Activated T-helper 1 cell treated with anti-CD3 and anti-CD28 coated beads, Interleukin-2, amount 50 U/mL, for 16 hours (primary cell): ENCODE measurements at places on chromosomes 2 and 18.

GRCh38 chr18:70175216-70175615 lies 30.3 kb downstream of the RTTN start:
- no peak for DNase-seq

DNA sequence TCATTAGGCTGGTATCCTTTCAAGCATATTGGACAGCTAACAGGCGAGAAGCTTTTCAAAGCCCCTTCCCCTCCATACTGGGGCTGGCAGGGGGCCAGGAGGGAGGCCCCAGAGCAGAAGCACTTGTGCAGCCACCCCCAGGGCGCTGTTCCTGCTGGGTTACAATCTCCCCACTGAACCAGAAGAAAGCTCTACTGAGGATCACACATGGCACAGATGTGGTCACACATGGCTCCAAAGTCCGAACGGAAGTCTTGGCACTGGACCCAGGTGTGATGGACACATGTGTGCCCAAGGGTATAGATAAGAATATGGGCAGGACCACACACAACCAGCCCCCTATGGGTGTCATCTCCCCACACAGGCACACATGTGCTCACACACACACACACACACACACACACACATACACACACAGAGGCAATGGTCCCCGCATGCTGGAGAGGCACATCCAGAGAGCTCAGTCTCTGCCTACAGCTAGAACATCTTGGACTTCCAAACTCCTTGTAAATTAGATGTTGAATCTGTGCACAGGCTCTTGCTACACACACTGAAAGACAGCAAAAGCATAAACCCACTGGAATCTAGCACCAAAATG lies 56.4 kb downstream of the TTC32 start:
- DNase-seq = no peak

DNA sequence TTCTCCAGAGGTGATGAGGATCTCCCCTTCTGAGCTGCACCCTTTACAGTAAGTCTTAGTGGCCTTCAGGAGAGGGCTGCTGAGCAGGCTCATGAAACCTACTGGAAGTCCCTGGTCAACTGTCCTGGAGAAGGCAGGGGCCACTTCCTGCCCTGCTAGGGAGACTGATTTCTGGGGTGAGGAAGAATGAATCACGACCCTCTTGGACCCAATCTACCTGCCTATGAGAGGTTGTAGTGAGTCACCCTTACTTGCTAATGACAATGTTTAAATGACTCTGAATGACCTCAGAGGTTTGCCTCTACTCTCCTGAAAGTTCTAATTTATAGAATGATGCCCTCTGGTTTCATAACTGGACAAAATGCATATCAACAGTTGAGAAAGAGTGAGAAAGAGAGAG lies 79.4 kb upstream of the FAM136A start:
- no peak for DNase-seq

- DNase-seq = no peak
Measured at GRCh38 chr2:152740743-152741328, 22.4 kb downstream of the ARL6IP6 start.

DNA sequence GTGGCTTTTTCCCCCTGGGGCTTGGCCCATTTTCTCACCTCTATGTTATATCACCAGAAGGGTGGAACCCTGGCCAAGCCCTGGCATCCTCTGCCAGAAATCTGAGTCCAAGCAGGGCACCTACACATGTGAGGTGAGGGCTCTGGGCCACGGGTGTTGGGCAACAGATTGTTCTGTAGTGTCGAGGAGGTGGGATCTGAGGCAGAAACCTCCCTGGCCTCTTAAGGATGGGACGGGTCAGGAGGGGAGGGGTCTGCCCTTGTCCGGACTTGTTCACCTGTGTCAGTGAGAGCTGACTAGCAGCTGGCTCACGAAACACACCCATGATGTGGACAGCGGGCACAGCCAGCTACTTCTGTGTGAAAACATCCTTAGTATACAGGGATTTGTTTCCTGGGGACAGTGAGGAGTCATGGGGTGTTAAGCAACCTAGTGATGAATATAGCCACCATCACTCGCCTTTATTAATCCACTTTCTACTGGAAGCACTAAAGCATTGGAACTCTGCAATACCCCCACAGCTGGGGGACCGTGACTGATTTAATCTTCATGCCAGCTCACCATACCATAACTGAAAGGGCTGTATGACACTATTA lies 35.6 kb downstream of the EPAS1 start:
- DNase-seq = no peak

DNA sequence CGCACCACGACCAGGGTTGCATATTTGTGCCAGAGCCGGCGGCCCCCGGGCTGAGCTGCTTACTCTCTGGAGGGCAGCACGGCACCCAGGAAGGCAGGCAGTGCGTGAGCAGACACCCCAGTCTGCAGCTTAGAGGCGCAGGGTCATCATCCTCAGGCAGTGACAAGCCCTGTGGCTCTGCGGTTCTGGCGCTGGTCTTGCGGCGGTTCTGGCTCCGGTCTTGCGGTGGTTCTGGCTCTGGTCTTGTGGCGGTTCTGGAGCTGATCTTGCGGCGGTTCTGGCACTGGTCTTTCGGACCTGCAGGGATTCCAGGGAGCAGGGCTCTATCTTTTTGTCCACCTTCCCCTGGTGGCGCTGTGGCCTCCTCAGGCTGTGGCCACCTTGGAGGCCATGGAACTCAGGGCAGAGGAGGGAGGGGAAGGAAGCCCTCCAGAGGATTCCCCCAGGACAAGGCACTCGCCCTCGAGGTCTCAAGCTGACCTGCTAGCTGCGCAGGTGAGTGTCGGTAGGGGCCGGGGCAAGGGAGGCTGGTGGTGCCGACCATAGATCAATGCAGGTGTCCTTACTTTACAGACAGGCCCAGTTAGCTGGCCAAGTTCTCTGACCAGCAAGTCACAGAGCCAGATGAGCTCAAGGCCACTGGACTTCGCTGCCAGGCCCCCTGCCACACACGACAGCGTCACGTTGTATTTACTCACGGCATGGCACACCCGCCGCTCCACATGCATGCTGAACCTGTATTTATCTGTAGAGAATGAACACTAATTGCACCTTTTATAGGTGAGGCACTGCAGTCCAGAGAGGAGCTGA lies 14.9 kb downstream of the ESPNL start:
- no peak for DNase-seq

GRCh38 chr2:65960953-65961352 lies 474.0 kb upstream of the MEIS1 start:
- DNase-seq = no peak

DNA sequence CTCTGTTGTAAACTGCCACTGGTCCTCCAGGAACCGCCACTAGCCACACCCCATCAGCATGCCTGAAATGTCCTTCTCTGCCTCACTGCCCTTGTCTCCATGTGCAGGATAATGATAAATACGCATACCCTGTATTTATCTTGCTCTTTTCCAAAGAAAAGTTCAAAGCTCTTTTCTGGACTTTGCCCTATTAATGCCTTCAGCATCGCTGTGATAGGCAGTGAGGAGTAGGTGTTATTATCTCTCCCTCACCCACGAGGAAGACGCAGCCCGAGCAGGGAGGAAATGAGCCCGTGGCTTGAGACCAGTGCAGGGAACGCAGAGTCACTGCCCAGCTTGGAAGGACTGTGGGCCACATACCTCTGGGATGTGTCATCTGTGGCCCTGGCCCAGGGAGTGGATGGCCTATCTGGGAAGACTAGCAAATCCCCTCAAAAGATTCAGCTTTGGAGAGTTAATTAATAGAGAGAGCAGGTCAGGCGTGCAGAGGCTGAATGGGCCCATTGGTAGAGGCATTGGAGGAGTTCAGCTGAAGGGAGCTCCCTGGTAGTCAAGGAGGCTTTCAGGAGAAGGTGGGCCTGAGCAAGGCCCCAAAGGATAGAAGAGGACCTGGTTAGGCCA lies 39.5 kb upstream of the MCFD2 start:
- DNase-seq = no peak

- DNase-seq = no peak
Measured at GRCh38 chr2:102253753-102254150, 57.6 kb upstream of the IL1RL1 start.

GRCh38 chr2:38438133-38438882 lies 61.2 kb upstream of the ATL2 start:
- no peak for DNase-seq

GRCh38 chr2:71473346-71474031 lies 20.1 kb downstream of the DYSF start:
- DNase-seq = no peak

DNA sequence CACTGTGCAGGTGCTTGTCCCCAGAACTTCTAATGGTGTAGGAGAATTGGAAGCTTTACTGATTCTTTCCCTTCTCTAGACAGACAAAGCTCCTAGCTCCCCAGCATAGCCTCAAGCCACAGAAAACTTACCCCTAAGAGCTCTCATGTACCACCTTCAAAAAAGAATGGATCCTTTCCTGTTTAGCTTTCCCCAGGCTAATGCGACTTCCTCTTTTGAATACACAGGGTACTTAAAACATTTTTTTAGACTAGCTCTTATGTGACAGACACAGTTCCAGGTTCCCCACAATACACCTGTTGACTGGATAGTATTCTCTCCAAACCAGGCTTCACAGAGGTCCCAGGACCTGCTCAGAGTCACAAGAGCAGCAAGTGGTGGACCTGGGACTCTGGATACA lies 8.3 kb downstream of the CTAGE1 start:
- DNase-seq = no peak

DNA sequence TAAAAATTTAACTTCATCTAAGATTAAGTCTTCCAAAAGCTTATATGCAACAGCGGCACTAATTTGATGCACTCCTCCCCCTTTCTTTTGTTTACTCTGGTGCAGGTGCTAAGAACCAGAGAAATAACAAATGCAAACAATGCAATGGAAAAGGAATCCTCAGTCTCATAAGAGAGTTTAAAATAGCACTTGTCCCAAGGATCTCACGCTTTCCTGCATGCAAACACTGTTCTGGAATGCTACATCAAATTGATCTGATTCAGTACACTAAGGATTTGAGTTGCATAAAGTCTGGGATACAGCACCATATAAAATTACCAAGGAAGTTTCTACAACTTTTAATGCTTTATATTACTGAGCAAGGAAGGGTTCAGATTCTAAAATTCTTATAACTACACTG lies 50.5 kb downstream of the SEPTIN10 start:
- DNase-seq = no peak

DNA sequence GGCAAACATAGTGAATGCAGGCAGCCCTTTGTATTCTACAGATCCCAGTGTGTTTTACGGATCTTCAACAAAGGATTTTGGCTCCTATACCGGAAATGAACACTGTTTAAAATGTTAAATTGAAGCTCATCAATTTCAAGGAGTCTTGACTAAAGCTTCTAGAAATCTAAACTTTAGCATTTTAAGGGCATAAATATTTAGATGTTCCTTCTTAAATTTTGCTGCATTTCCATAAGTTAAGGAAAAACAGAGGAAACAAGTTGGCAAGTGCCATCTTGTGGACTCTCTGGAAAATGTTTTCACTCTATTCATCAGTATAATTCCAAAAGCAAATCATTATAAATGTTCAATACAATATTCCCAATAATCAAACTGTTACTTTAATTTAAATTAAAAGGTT lies 19.6 kb downstream of the CHN1 start:
- DNase-seq = no peak

DNA sequence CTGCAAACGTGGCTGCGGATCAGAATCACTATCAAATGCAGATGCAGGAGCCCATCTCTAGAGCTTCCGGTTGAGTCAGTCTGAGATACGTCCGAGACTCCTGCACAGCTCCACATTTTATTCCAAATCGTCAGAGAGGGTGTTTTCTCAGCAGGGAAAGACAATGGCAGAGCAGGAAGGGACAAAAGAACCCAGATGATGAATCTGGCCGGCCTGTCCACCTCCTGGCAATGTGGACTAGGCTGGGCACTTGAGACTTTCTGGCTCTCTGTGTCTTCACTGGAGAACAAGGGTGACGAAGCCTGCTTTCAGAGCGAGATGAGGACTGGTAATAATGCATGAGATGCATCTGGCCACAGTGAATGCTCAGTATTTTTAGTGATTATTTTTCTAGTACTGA lies 255.9 kb upstream of the MYT1L start:
- no peak for DNase-seq

DNA sequence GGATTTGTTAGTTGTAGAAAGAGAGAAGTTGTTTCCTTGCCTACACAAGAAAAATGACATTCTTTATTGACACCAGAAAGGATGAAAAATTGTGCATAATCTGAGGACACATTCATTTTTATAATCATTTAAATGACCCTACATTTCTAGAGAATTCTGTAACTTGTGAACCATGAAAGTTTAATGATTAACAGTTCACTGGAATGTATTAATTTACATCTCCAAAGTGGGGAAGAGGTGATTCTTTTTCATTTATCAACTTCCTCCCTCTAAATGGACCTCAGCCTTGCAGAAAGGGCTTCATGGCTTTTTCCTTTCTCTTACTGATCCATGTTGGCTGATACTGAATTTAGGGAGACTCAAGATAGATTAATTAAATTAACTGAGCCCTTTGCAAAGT lies 565.2 kb upstream of the LINC00305 start:
- no peak for DNase-seq

DNA sequence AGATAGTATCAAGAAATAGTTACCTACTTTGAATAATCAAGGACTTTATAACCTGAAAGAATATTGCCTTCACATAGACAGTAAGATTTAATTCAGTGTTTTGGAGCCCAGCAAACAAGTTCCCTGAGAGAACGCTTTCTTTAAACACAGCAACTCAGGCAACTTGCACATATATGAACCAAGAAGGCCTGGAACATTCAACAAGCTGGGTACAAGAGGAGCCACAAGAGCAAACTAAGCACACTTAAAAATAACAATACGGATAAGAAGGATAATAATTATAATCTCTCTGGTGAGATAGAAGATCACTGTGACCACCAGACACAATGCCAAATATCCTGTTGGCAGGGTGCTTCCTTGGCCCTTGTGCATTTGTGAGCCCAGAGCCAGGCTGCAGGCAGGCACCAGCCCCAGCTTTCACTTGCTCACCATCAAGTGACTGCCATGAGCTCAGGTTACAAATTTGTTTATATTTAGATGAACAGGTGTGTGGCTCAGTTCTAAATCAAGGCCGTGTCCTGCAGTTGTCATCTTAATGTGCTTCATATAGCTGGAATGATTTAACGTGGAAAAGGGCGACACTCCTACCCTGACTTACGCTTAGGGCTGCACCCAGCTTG lies 446.6 kb downstream of the IRS1 start:
- DNase-seq = no peak

- no peak for DNase-seq
Measured at GRCh38 chr2:229634601-229635370, 79.6 kb downstream of the DNER start.

DNA sequence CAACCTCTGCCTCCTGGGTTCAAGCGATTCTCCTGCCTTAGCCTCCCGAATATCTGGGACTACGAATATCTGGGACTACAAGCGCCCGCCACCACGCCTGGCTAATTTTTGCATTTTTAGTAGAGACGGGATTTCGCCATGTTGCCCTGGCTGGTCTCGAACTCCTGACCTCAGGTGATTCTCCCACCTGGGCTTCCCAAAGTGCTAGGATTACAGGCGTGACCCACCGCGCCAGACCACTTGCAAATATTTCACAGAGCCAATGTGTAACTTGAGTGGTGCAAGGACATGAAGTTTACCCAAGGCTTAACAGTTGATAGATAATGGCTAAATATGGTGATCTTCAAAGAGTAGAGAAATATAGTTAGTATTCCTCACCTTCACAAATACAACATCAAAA lies 14.1 kb upstream of the MTIF2 start:
- no peak for DNase-seq

GRCh38 chr2:173077506-173078177 lies 2.0 kb downstream of the MAP3K20 start:
- DNase-seq = no peak

- DNase-seq = no peak
Measured at GRCh38 chr18:74819433-74820059, 221.9 kb downstream of the ZNF407 start.

- DNase-seq = no peak
Measured at GRCh38 chr2:226611944-226612318, 187.7 kb downstream of the IRS1 start.
